A172 (cell line): ENCODE measurements at places on chromosomes 11 and 22. TPM values are rescaled to one million over a fixed set of nuclear protein-coding genes. Genes with fewer than 3 reads are reported as not detected.

Gene OR51Q1
- total RNA-seq = not detected in 2 replicates

Gene RAG1
- total RNA-seq = 0.14 and 0.34 TPM in 2 replicates

Gene PAMR1
- total RNA-seq = 0.43 and 0.53 TPM in 2 replicates

Gene MUC5B
- not detected in 2 replicates for total RNA-seq

Gene BIRC3
- 7.0 and 11.6 TPM in 2 replicates for total RNA-seq

Gene OR4A5
- not detected in 2 replicates for total RNA-seq

Gene KCNJ1
- total RNA-seq = not detected in 2 replicates

Gene SLC43A3
- total RNA-seq = 18.4 and 20.5 TPM in 2 replicates

Gene CHRDL2
- total RNA-seq = not detected in 2 replicates

Gene PIK3IP1
- 2.7 and 6.8 TPM in 2 replicates for total RNA-seq

Gene NLRP14
- total RNA-seq = 0.02 TPM in 1 of 2 replicates, not detected in the other

Gene TRIM48
- not detected in 2 replicates for total RNA-seq

Gene KRTAP5-9
- not detected in 2 replicates for total RNA-seq
